ENCODE measurements at places on chromosomes 1 and 21.

DNA sequence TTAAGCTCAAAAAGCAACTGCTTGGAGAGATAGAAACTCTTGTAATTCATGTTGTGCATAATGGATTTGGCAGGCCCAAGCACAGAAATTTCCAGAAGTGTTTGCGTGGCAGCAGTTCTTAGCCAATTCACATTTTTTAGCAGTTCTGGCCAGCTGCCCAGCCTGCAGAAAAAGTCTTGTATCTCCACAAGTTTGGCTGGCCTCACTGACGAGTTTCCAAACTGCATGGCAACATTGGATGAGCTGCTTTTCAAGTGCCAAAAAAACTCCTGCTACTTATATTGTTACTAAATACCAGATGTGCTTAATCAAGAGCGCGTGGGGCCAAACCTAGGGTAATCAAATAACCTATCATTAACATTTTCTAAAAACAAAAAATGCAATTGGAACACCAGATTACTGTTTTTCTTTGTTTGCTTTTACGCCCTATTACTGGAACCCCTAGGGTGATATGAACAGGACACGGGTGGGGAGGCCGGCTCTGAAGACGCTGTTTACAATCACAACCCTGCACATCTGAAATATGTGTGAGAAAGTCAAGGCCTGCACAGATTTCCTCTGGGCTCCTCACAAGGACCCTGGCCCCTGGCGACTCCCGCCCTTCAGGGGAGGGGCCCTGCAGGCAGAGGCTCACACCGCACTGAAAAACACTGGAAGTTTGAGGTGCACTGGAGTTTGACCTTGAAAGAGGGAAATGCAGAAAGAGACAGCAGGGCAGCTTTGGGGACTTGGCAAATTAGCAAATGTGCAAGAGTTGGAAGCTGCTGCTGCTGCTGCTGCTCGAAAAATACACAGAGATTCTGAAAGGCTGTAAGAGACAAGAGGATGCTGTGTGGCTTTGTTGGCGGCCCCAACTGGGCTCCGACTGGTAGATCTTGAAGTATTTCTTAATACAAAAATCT is 55.2 kb upstream of the TARBP1 start:
- DNase-seq: peak; percentile 100

GRCh38 chr21:41961282-41961701 is 7.5 kb upstream of the C2CD2 start:
- DNase-seq: peak; percentile 11

DNA sequence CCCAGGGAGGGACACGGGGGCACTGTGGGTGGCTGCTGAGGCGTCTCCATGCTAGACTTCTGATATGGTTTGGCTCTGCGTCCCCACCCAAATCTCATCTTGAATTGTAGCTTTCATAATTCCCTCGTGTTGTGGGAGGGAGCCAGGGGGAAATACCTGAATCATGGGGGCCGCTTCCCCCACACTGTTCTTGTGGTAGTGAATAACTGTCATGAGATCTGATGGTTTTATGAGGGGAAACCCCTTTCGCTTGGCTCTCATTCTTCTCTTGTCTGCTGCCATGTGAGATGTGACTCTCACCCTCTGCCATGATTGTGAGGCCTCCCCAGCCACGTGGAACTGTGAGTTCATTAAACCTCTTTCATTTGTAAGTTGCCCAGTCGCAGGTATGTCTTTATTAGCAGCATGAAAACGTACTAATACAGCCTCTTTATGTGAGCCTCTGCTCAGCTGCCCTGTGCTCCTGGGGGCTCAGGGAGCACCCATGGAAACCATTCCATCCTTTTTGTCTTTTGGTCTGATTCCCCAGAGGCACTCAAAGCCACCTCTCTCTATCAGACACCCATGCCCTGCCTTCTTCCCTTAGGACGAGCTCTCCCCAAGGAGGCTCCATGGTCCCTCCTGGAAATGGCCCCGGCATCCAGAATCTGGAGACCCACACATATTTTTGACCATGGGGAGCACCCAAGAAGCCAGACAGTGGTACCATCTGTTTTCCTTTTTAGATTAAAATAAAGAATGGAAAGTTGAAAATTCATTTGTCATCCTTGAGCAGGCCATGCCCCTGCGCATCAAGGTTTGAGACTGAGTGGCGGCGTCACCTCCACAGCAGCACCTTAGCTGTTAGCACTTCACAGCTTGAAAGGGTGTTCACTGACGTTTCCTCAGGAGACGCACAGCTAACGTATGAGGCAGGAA is 65.9 kb upstream of the FAM20B start:
- DNase-seq: no peak

GRCh38 chr1:109931189-109931731 is 20.6 kb downstream of the CSF1 start:
- no peak for DNase-seq

DNA sequence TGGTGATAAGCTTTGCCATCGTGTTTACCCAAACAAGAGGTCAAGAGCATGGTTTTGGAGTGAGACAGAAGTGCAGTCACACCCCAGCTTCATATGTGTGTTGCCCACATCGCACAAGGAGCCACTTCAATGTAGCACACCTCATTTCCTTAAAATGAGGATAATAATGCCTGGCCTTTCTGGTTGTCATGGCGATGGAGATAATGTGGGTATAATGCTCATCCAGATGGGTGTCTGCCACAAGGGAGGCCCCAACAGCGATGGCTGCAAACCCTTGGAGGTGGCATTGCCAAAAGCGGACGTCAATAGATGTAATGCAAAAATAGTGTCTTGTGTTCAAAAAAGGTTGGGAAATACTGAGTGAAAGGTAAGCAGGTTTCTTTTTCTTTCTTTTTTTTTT is 83.1 kb upstream of the AJAP1 start:
- no peak for DNase-seq

DNA sequence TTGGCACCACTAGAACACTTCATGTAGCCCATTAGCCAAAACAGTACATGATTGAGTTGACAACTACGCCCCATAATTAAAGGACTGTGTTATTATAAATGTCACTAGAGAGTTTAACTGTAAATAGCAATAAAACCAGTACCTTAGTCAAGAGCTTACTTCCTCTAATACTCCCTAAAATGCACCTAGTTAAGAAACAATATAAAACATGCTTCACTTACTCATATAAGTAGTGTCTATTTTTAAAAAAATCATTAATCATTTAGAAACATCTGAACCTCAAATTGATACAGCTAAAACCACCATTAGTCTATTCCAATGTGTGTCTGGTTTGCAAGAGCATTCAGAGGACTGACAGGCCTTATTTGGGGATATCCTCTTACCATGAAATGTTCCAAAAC is 25.3 kb downstream of the PTP4A2 start:
- no peak for DNase-seq

DNA sequence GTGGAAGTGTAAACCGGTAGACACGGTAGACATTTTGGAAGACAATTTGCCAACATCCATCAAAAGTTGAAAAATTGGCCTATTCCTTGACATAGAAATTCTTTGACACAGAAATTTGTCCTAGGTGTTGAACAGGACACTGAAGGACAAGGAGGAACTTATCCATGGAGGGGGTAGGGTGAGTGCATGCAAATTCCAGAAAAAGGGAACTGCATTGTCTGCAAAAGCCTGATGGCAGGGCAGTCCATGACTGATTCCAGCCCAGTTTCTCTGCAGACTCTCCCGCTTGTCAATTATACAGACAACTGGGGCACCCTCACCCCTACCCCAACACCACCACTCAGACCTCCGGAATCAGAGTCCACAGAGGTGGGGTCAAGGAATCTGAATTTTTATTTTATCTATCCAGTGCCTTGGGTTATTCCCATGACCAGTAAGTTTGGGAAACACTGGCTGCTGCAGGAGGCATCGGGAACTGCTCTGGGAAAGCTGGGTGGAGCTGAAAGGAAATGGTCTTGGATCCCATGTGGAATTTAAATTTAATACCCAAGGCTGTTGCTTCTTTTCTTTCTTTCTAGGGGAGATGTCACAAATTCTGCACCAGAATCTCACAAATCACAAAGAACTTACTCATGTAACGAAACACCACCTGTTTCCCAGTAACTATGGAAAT is 103.3 kb upstream of the SLC45A1 start:
- no peak for DNase-seq

GRCh38 chr1:1198423-1199140 is 7.8 kb downstream of the TNFRSF18 start:
- no peak for DNase-seq
